ENCODE measurements at places on chromosomes 1 and 21. TPM values are rescaled to one million over a fixed set of nuclear protein-coding genes. Genes with fewer than 3 reads are reported as not detected.
A peak's percentile ranks its signal among the peaks of the same experiment; 100 is the strongest.

DNA sequence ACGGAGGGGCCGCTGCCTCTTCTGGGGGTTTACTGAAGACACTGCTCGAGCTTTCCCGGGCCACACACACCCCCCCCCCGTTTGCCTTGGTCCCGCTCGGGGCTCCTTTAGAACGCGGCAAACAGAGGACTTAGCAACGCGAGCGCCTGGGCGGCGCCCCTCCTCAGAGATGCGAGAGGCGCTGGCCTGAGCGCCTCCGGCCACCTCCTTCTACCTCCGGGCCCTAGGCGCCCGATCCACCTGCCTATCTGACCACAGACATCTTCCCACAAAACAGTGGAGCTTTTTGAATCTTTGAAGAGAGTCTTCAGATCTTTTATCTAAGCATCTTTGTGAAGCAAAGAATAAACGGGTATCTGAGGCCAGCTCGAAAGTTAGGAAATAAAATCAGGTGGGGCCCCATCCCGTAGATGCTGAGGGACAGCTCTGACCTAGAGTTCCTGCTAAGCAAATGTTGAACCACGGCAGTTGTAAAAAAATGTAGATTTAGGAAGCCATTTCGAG, 436 bp upstream of the TTLL7 start:
- DNase-seq, result peak; percentile 88

GRCh38 chr1:153617663-153618062, 1.5 kb upstream of the S100A14 start:
- peak; percentile 53 for DNase-seq

The GAS5 gene
- polyA plus RNA-seq, result 690 TPM

GRCh38 chr21:33940164-33940880, 24.7 kb upstream of the ATP5PO start:
- peak; percentile 59 for DNase-seq

DNA sequence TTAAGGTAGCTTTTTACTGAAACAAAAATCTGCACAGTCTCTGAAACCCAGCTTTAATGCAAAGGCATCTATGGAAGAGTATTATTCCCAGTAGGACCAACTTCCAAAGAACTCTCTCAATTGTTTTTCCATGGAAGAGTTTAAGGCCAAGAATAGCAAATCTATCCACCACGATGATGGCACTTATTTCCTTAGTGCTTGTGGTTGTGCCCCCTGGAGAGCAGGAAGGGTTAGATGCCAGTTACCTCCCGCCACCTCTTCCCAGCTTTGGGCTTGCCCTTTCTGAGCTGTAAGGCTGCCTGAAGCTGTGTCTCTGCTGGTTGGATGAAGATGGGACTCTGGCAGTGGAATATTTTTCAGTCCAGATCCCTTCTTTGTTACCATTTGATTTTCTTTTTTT, 4.8 kb upstream of the ATP1A1 start:
- DNase-seq, result no peak

- DNase-seq, result no peak
Measured at GRCh38 chr1:175118375-175119367, 51.0 kb downstream of the TNN start.

The SPATA45 gene
- not detected for polyA plus RNA-seq

The CENPF gene
- polyA plus RNA-seq, result 37.1 TPM

DNA sequence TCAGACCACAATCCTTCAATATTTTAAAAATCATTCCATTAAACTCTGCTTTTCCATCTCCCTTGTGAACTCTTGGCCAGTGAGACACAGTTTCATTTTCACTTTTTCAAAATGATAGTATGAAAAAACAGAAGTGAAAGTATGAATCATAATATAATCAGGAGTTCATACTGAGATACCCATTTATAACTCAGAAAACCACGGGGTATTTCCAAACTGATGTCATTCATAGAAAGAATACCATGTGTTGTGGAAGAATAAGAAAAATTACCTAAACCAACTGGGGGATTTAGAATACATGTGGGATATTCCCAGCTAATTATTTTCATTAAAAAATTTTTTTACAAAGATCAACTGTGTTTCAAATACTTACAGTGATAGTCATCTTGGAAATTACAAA, 149.9 kb downstream of the MRPL39 start:
- peak; percentile 57 for DNase-seq

The FCRL5 gene
- polyA plus RNA-seq, result not detected

The CR1L gene
- polyA plus RNA-seq, result 0.34 TPM

- no peak for DNase-seq
Measured at GRCh38 chr1:220391491-220391890, 119.2 kb upstream of the RAB3GAP2 start.

The CFHR2 gene
- not detected for polyA plus RNA-seq

The AMY1B gene
- polyA plus RNA-seq, result 0.13 TPM

The LCE7A gene
- not detected for polyA plus RNA-seq

- DNase-seq, result no peak
Measured at GRCh38 chr1:47709872-47710231, 272.0 kb downstream of the FOXD2 start.

The OR2T35 gene
- polyA plus RNA-seq, result not detected

DNA sequence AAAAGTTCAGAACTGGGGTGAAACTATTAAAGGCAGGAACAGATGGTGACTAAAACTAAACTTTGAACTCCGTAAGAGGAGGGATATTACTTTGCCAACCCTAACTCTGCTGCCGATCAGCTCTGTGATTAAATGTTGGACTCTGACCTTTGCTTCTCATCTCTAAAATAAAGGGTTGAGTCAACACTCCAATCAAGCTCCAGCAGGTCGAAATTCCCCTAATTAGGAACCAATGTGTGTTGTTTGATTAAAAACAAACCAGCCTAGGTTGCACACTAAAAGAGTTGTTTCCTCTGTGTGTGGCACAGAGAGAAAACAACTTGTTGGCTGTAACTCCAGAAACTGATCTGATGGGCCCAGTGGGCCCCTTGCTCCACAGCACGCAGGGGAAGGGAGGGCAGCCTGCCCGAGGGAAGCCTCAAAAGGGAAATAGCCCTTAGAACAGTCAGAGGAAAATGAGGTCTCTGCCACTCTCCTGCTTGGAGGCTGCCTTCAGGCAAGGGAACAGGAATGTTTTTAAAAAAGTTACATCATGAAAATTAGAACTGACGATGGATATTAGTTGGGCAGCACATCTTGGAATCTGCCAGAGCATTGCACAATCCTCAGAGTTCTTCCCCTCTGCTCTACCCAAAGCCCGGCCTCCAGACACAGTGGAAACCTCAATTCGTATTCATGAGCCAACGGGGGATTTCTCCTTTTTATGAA, 69.3 kb downstream of the KCTD3 start:
- peak; percentile 35 for DNase-seq

- DNase-seq, result peak; percentile 26
Measured at GRCh38 chr1:222009105-222009730, 267.3 kb upstream of the DUSP10 start.

The SLC25A24 gene
- polyA plus RNA-seq, result 44.4 TPM

- peak; percentile 96 for DNase-seq
Measured at GRCh38 chr1:22794647-22795365, 84.2 kb downstream of the EPHB2 start.

- DNase-seq, result peak; percentile 89
Measured at GRCh38 chr1:234887016-234887900, 241.4 kb downstream of the TOMM20 start.

DNA sequence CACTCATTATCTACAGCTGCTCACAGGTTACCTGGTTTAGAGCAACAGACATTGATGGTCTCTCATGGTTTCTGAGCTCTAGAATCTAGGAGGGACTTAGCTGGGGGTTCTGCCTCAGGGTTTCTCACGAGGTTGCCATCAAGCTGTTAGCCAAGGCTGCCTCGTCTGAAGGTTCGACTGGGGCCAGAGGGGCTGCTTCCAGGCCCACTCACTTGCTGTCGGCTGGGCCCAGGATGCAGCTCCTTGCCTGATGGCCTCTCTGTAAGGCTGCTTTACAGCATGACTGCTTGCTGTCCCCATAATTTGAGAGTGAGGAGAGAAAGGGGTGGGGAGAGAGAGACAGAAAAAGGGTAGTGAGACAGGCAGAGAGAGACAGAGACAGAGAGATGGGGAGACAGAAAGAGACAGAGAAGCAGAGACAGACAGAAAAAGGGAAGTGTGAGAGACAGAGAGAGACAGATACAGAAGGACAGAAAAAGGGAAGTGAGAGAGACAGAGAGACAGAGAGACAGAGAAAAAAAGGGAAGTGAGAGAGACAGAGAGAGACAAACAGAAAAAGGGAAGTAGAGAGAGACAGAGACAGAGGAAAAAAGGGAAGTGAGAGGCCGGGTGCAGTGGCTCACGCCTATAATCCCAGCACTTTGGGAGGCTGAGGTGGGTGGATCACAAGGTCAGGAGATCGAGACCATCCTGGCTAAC, 106.8 kb upstream of the C1orf174 start:
- DNase-seq, result no peak

- DNase-seq, result no peak
Measured at GRCh38 chr1:98557895-98558294, 103.6 kb upstream of the SNX7 start.

The PCP4L1 gene
- polyA plus RNA-seq, result 0.39 TPM

- DNase-seq, result peak; percentile 82
Measured at GRCh38 chr1:181089676-181090544, 1.4 kb downstream of the IER5 start.

The SPOCD1 gene
- 0.44 TPM for polyA plus RNA-seq

The CD2 gene
- polyA plus RNA-seq, result 0.46 TPM

DNA sequence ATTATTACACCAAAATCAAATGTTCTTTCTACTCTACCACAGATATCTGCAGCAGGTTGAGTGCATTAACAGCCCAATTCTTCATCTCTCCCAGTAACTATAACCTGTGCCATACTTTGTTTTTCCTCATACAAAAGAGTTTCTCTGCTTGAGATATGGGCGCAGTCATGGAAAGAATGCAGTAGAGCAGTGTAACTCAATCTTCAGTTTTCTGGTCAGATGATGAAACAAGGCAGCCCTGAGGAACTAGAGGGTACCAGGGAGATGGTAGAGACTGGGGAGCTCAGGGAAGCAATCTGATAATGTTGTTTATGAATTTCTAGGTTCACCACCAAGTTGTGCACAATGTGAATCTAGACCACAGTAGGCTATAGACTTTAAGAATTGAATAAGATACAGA, 39.6 kb downstream of the ASPM start:
- no peak for DNase-seq

- DNase-seq, result no peak
Measured at GRCh38 chr21:36973986-36974850, 7.7 kb upstream of the HLCS start.

DNA sequence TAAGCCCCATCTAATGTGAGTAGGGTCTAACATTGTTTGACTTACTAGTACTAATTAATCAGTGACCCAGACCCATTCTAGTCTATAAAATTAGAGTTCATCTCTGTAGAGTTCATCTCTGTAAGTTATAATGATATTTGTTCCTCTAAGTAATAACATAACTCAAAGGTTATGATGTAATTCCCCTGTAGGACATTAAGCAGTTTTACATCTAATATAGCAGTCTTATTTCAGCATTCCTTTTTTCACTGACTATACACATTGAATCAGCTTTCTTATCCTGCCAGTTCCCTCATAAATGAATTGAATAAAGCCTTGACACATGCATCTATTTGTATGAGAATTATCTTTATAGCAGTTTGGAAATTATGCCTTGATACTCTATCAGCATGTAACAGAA, 90.9 kb downstream of the SH3GLB1 start:
- DNase-seq, result peak; percentile 87

GRCh38 chr1:89888480-89889322, 67.9 kb downstream of the LRRC8D start:
- no peak for DNase-seq

DNA sequence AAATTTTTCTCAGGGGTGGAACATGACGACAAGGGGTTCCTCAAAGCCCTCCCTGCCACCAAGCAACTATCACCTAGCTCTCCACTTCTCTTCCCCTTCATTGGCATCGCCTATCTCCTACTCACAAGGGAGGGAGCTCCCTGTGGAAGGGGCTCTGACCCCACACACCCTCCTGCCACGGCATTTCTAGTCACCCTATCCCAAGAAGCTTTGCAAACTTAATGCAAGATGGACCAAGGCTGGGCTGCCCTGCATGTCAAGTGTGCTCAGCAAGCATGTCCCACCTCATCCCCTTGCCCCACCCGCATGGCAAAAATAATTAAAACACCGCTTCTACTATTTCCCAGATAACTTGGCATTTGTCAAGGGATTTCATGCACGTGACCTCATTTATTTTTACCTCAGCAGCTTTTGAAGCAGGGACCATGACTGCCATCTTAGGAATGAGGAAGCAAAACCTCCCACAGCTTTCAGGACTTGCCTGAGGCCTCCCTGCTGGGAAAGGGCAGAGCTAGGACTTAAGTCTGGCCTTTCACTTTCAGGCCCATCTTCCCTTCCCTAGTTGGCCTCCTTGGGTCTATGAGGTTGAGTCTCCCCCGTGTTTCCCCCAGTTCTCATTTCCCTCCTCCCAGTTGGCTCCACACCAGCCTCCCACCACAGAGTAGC, 161.3 kb downstream of the TSEN15 start:
- DNase-seq, result peak; percentile 31

The NGF gene
- 1.2 TPM for polyA plus RNA-seq

DNA sequence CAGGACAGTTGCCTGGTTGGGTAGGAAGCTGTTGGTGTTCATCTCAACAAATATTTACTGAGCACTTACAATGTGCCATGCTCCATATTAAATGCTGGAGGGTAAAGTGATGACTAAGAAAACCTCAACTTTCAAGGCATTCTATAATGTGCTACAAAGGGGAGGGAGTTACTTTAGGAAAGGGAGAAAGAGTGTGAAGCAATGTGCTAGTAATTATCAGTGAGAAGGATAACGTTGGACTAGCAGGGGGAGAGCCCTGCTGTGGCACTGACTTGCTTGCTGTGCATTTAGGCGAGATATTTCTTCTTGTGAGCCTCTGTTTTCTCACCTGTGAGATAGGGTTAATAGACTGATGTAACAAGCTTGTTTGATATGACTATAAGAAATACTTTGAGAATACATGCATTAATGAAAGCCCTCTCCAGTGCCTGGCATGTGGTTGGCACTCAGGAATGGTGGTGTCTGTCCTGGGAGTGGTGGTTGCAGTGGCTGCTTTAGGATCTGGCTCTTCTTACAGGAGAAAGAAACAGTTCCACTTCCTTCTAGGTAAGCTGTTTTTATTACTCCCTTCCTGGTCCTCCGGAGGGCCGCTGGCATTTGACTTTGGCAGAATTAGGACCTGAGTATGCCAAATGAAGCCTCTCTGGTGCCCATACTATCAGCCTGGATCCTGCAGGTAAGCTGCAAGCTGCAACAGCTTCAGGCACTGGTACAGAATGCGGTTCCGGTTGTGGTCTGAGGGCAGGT, 111.1 kb upstream of the COA6 start:
- no peak for DNase-seq

- no peak for DNase-seq
Measured at GRCh38 chr1:23720256-23720995, 22.8 kb upstream of the ELOA start.

- no peak for DNase-seq
Measured at GRCh38 chr1:7266561-7266960, 481.3 kb downstream of the CAMTA1 start.

The AK5 gene
- 5.3 TPM for polyA plus RNA-seq

The PEX19 gene
- polyA plus RNA-seq, result 37.7 TPM

The PIGR gene
- polyA plus RNA-seq, result 0.04 TPM

- no peak for DNase-seq
Measured at GRCh38 chr1:111281411-111281810, 9.2 kb upstream of the CHIA start.

The EVI5 gene
- 16.7 TPM for polyA plus RNA-seq

The OLFML2B gene
- 150 TPM for polyA plus RNA-seq

The CELA3B gene
- 0.44 TPM for polyA plus RNA-seq

The LCE1D gene
- not detected for polyA plus RNA-seq

The CNN3 gene
- 436 TPM for polyA plus RNA-seq

GRCh38 chr1:41672641-41673361, 188.3 kb upstream of the EDN2 start:
- peak; percentile 93 for DNase-seq
